ENCODE measurements at places on chromosomes 4 and X.

GRCh38 chr4:8725071-8725841 is 132.7 kb downstream of the CPZ start:
- no peak for DNase-seq

DNA sequence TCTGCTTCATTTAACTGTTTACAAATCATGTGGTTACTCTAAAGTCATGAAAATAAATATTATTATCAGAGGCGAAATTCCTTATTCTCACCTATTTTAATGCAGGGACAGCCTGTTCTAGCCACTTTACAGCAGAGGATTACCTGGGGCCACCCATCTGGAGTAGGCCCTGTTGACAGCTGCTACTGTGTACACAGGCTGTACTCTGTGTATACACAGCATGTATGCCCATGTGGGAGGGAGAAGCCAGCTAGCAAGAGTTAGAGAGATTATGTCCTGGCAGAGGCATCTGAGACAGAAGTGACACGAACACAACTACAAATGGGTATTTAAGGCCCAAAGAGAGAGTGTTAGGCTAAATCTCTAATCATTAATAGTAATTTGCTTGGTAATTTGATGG is 62.1 kb downstream of the GPRIN3 start:
- DNase-seq: no peak

DNA sequence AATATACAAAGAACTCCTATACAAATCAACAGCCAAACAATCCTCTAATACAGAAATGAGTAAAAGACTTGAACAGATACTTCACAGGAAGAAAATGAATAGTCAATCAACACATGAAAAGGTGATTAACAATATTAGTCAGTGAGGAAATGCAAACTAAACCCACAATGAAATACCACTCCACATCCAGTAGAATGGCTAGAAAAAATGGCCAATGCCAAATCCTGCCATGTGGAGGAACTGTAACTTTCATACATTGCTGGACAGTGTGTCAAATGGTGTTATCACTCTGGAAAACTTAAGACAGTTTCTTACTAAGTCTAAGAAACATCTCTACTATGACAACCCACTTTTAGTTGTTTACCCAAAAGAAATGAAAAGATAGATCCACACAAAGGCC is 59.5 kb downstream of the NSG1 start:
- DNase-seq: no peak

DNA sequence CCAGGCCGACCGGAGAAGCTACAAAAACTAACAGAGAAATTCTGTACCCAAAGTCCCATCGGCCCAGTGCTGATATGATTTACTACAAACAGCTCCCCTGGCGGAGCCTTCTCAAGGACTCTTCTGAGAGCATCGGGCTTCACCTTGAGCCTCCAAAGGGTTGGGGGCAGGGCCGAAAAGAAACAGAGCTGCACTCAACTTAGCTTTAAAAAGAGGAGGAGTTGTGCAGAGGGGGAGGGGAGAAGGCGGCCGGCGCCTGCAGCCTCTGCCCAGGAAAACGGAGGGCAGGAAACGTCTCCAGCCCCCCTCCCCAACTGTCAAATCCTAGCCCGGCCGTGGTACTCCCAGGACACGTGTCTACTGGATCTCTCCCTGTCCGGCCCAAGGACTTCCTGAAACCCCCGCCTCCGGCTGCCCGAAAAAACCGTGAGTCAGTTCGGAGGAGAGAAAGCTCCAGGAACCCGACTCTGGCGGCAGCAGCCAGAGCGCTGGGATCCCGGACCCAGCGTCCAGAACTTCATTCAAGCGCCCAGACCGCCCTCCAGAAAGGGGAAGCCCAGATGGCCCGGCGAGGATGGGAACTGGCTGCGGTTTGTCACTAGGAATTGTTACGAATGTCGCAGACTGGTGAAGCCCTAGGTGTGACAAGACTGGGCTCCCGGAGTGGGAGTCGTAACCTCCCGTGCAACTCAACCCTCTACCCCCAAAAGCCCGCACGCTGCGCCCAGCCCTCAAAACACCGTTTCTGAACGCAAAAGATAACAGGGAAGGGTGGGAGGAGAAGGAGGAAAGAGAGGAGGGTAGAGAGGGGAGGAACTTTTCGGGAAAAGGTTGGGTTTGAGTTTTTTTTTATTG is 973 bp downstream of the ADAMTS3 start:
- no peak for DNase-seq

GRCh38 chr4:110550260-110550659 is 72.6 kb downstream of the PITX2 start:
- DNase-seq: no peak

DNA sequence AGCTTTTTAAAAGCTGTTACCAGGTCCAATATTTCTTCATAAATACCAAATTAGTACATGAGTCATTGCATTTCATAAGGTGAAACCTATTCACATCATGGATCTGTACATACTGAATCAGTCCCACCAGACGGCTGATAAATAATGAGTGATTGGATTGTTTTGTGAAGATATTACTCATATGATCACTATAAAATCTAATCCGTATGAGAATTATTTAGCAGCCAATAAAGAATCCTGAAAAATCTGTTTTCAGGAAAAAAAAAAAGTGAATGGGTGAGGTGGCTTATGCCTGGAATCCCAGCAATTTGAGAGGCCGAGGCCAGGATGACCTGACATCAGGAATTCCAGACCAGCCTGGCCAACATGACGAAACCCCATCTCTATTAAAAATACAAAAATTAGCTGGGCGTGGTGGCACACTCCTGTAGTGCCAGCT is 438.1 kb downstream of the INPP4B start:
- no peak for DNase-seq

GRCh38 chr4:151158979-151159378 is 59.6 kb downstream of the RPS3A start:
- DNase-seq: no peak

DNA sequence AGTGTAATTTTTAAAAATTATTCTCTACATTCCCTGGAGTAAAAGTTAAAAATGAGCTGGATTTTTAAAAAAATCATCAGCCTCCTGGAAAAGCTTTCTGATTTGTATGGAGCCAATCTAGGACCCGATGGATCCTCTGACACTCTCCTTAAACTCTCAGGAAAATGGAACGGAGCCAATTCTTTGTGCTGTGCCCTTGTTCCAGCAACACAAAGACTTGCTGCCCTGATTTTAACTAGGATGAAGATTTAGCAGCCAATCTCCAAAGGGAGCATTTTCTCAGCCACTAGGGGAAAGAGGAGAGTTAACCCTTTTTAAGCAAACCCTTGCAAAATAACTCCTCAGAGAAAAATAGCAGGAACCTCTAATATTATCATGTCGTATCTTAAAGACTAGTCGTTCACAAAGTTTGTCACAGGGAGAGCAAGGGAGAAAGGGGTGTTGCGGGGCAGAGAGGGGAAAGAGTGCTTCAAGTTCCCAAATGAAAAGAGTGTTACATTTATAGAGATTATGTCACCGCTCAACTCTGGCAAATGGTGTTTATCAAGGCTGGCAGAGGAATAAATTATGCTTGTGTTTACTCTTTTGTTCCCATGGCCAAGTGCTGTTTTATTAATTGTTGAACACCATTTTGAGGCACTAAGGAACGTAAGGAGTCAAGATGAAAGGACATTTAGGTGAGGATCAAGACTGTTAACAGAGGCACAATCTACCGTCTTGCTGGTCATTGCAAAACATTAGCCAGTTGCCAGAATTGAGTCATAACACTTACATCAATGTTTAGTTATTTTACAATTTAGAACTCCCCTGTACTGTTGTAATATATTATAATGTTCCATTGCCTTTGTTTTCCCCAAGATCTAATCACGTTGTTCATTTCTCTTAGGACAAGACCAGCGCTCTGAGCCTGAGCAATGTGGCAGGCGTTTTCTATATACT is 250.7 kb downstream of the THOC2 start:
- DNase-seq: no peak

Measured in CD4-positive, alpha-beta T cell treated with Interleukin-10 for 1 hour (primary cell).